Sigmoid colon (tissue), 7 donors: ENCODE measurements at places on chromosomes 11 and 22. TPM values are rescaled to one million over a fixed set of nuclear protein-coding genes. Genes with fewer than 3 reads are reported as not detected.

The OR8A1 gene
- not detected for total RNA-seq

The SYT7 gene
- total RNA-seq, result 3.6 TPM

The PDGFD gene
- 11.6 TPM for total RNA-seq

- DNase-seq, result no peak
- no peak overlapping the region for H3K4me3 ChIP-seq
- H3K27ac ChIP-seq, result no peak overlapping the region
- no peaks in the 10 kb centered on the region for H3K27me3 ChIP-seq
- no peaks in the 10 kb centered on the region for H3K36me3 ChIP-seq
- no peaks in the 10 kb centered on the region for H3K4me1 ChIP-seq
Observed at GRCh38 chr11:101686514-101686913, 102.7 kb upstream of the TRPC6 start.

- no peak for DNase-seq
- H3K4me1 ChIP-seq, result no peaks in the 10 kb centered on the region
- H3K27me3 ChIP-seq, result no peaks in the 10 kb centered on the region
- no peaks in the 10 kb centered on the region for H3K36me3 ChIP-seq
- no peak overlapping the region for H3K27ac ChIP-seq
Observed at GRCh38 chr11:96658436-96658835, 268.6 kb downstream of the JRKL start.

GRCh38 chr11:123434911-123435310 is 4.8 kb downstream of the GRAMD1B start:
- no peak overlapping the region for H3K4me3 ChIP-seq
- H3K27ac ChIP-seq, result no peak overlapping the region
- peaks cover 3% of the 10 kb centered on the region for H3K27me3 ChIP-seq
- peaks cover 19% of the 10 kb centered on the region for H3K4me1 ChIP-seq
- DNase-seq, result no peak
- no peaks in the 10 kb centered on the region for H3K36me3 ChIP-seq
